Cardiac septum (tissue), 1 donor: ENCODE measurements at places on chromosomes 6 and 20. TPM values are rescaled to one million over a fixed set of nuclear protein-coding genes. Genes with fewer than 3 reads are reported as not detected.
A peak's percentile ranks its signal among the peaks of the same experiment; 100 is the strongest.

- no peak for DNase-seq
Observed at GRCh38 chr20:41538810-41539596, 79.2 kb downstream of the CHD6 start.

- DNase-seq = peak; percentile 96
Observed at GRCh38 chr20:50292591-50293283, 102.1 kb downstream of the CEBPB start.

- peak; percentile 57 for DNase-seq
Observed at GRCh38 chr20:37317316-37317715, 27.9 kb downstream of the MANBAL start.

DNA sequence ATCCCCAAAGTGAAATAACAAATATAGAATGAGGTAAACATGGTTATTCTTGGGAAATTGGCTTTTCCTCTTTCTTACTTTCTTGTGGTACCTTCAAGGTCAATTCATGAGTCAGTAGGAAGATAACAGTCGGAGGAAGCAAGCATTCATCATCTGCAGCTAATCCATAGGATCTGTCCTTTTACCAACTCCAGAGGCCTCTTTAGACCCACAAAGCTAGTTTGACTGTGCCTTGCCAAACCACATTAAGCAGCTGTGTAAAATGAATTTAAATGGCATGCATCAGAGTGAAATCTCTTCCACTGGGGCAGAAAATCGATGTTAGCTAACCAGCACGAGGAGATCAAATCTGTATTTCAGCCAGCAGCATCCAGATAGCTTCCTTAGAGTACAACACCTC is 171.3 kb downstream of the TMEM242 start:
- no peak for DNase-seq

DNA sequence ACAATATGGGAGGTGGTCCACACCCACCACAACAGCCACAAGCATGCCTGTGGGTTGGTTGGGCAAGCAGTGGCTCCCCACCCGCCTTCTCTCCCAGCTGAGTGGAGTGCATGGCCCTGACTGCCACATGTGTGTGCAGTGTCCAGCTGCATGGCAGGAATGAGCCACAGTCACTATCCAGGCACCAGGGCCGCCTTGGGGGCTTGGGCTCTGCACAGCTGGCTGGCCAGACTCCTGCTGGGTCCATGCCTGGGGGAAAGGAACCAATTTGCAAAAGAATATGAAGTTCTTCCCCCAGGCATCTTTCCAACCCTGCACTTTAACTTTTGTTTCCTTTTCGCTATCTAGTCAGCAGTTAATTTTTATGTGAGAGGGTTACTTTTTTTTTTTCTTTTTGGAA is 11.6 kb upstream of the ASCC3 start:
- no peak for DNase-seq

DNA sequence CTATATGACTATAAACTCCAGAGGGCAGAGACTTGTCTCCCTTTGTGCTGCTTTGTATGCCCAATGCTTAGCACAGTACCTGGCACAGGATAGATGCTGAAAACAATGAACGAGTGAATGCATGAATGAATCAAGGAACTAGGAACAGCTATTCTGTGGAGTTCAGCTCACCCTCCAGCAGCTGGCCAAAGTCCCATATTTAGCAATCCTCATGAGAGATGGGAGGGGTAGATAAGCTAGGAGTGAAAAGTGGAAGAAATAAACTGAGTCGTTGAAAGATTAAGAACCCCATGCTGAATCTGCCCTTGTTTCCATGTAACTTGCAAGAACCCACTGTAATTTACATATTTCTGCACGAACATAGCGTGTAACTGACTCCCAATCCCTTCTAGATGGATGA is 106.5 kb downstream of the MAFB start:
- DNase-seq = no peak

DNA sequence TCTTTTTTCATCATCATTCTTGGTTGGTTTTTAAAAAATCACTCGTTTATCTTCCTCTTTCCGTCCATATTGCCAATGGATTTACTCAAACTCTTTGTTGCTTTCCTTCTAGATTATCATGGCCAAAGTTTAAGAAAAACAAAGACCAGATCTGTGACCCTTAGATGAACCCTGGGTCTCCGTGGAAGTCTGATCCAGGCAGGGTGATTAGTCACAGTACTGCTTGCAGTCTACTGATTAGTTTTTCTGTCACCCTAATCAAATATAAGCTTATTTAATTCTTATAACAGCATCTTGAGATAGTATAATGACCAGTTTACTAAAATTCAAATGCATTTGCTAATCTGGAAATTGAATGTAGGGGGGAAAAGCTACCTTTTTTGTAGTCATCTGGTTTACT is 6.0 kb upstream of the SMIM28 start:
- no peak for DNase-seq

- no peak for DNase-seq
Observed at GRCh38 chr20:35108921-35109320, 16.3 kb upstream of the TRPC4AP start.

- no peak for DNase-seq
Observed at GRCh38 chr20:4179545-4179944, 164.2 kb upstream of the RNF24 start.

- no peak for DNase-seq
Observed at GRCh38 chr6:148674306-148674705, 72.5 kb upstream of the UST start.

BCL2L1 gene
- 42.5 TPM for total RNA-seq

DNA sequence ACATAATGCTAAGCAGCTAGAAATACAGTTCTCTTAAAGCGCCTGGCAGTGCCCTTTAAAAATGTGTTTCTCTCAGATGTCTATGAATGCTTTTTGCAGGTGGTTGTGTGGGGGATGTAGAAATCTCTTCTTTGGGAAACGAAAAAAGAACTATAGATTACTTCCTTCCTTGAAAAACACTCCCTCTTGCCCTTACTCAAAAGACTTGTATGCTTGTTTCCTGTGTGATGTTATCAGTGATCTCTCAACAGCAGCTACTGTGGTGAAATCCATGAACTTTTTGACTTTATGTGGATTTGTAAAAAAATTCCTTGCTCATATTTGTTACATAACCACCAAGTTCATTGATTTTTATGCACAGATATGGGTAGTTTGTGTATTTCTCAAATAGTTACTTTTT is 916.5 kb downstream of the QKI start:
- no peak for DNase-seq

SEC23B gene
- total RNA-seq = 15.4 TPM

- DNase-seq = no peak
Observed at GRCh38 chr20:58231683-58232082, 3.2 kb upstream of the ANKRD60 start.

DNA sequence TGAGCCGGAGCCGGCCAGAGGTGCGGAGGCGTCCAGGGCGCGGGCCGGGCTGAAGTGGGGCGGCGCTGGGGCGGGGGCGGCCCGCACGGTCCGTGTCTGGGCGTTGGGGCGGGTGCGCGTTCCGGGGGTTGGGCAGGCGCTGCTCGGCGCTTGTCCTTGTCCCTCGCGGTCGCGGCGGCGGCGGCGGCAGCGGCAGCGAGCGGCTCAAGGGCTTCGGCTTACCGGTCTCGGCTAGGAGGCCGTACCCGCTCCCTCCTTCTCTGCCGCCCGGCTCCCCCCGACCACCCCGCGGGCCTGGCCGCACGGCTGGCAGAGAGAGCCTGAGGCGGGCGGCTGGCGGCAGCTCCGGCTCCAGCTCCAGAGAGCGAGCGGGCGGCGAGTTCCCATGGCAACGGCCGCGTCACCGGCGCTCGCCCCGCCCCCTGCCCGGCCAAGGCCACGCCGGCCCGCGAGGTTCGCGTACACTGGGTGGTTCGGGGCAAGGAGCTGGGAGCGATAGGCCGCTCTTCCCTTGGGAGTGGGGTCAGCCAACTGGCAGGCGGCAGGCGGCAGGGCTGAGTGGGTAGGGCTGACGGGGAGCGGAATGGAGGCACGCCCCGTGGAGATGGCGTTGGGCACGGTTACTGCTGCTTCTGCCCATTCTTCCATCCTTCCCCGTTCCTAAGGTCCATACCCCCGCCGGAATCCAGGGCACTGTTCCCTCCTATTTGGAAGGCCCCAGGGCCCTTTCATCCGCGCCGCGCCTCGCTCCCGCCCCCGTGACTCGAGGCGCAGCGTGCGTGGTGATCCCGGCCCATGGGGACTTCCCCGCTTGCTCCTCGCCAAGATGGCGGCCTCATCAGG is at the start of gene LRRC73:
Gene LRRC73, minus strand, starts transcription at position 363 of the 843 bp plus-strand sequence. CDS start 561 bp downstream, outside the sequence.
- peak; percentile 95 for DNase-seq

GRCh38 chr6:27562027-27562410 is 89.1 kb upstream of the ZNF184 start:
- DNase-seq = no peak

- no peak for DNase-seq
Observed at GRCh38 chr6:7473805-7474719, 67.4 kb upstream of the DSP start.

CLVS2 gene
- not detected for total RNA-seq

DNA sequence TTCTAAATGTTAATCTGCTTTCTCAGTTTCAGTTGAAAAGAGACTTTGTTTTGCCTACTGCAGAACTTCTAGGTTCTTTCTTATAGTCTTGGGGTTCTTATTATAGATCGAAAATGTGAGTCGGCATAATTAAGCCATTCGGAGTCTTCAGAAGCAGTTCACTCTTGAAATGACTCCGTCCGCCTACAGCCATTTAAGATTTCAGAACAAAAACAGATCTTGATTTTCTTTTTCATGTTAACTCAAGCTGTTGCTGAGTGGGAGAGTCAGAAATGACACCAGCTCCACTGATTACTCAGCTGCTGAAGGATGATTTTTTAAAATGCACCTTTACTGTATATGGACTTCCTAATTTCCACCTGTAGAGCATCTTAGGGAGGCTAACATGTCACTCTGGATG is 15.9 kb downstream of the PRDM1 start:
- DNase-seq = no peak
